ENCODE measurements at places on chromosomes 3 and 15.

- no peak for DNase-seq
These were observed 239.4 kb downstream of the RORA start for GRCh38 chr15:60989696-60990095.

DNA sequence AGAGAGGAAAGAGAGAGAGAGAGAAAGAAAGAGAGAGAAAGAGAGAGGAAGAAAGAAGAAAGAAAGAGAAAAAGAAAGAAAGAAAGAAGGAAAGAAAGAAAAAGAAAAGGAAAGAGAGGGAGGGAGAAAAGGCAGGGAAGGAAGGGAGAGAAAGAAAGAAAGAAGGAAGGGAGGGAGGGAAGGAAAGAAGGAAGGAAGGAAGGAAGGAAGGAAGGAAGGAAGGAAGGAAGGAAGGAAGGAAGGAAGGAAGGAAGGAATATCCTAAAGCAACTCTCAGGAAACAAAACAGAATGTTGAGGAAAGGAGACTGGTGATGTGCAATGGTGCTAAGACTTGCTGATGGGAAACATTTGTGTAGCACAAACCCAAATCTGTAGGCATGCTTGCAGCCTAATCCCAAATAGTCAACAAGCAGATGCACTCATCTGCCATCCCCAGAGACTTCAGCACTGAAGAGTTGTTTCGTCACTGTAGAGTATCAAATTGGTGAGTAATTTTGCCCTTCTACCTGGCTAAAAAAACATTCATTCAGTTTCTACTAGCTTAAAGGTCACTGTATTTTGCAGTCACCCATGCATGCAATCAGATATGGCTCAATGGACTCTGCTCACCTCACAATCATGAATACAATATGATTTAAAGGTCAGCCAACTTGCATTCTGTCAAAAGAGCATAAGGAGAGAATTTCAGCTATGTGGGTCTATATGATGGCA lies 480.3 kb downstream of the FGF12 start:
- DNase-seq, result no peak

DNA sequence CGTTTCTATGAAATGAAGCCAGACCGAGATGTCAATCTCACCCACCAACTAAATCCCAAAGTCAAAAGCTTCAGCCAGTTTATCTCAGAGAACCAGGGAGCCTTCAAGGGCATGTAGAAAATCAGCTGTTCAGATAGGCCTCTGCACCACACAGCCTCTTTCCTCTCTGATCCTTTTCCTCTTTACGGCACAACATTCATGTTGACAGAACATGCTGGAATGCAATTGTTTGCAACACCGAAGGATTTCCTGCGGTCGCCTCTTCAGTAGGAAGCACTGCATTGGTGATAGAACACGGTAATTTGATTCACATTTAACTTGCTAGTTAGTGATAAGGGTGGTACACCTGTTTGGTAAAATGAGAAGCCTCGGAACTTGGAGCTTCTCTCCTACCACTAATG lies 41.9 kb upstream of the TRA2B start:
- DNase-seq, result no peak

DNA sequence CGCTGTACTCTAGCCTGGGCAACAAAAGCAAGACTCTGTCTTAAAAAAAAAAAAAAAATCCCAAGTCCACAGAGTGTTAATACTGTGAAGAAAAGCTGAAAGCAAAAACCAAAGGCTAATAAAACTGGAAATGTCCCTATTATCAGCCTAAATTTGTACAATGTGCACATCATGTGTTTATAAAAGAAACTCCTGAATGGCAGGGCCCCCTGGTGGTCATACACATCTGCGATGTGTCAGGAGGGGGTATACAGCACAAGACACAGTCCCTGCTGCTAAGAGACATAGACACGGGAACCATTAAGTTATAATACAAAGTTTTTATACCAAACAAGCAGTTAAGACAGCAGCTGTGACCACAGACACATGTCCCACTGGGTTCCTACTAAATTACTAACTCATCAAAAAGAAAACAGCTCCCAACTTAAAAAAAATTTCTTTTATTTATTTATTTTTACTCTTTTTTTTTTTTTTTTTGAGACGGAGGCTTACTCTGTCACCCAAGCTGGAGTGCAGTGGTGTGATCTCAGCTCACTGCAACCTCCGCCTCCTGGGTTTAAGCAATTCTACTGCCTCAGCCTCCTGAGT lies 31.0 kb downstream of the IDH2 start:
- peak; percentile 82 for DNase-seq

- DNase-seq, result no peak
These were observed 37.9 kb downstream of the GATM start for GRCh38 chr15:45340429-45340828.

GRCh38 chr3:170007031-170007663 lies 30.6 kb upstream of the GPR160 start:
- DNase-seq, result peak; percentile 22

GRCh38 chr3:25820366-25820765 lies 30.5 kb downstream of the OXSM start:
- DNase-seq, result no peak

DNA sequence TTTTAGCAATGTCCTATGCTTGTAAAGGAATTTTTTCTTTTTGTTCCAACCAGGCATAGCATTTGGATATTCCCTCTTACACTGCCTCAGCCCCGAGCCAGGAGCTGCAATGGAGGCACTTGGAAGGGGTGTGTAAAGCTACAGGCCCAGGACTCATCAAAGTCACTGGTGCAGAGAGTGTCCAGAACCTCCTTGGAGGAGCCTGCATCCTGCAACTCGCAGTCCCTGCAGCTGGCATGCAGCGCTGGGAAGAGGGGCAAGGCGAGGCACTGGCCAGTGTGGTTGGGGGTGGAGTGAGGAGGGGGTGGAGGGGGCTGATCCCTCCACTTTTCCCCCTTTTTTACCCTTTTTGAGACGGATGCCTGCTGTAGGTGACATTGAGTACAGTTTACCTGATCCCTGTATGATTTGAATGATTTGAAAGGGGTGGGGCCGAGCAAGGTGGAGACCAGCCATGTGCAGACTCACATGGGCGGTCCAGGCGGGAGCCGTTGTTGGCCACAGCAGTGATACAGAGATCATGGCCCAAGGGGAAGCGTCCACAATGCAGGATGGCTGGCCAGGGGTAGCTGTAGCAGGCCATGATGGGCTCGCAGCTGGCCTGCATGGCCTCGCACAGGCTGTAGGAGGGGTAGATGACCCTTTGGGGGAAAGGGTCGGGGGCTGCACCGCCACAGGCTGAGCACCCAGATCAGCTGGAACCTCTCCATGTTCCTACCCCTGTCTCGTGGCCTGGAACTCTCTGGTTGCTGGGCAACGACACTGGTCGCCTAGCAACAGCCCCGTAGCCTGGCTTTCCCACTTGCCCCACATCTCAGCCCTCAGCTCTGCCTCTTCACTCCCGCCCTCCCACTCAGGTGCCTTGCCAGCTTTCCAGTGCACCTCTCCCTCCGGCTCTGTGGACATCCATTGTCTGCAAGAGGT lies 7.9 kb downstream of the P4HTM start:
- DNase-seq, result no peak

GRCh38 chr15:92954578-92954977 lies 54.5 kb downstream of the CHD2 start:
- DNase-seq, result no peak

DNA sequence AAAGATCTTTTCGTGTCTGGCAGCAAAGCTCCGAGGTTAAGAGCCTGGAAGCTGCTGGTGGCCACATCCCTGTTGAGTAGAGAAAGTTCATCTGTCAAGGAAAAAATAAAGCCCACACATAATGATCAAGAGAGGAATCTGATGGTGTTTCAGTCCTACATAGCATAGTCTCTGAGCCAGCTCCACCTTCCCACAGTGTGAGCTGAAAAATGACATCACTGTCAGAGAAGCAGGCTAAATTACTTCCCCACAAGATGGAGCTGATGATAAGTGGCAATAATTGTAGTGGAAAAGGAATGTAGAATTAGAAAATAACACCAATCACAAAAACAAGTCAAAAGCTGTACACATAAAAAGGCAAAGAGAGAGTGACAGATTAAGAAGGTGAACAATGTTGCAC lies 84.5 kb downstream of the AQP9 start:
- no peak for DNase-seq

GRCh38 chr3:16719426-16719825 lies 114.2 kb upstream of the DAZL start:
- DNase-seq, result no peak

GRCh38 chr15:85718271-85718971 lies 76.3 kb downstream of the KLHL25 start:
- no peak for DNase-seq

All from CD4-positive, alpha-beta T cell treated with Interleukin-12 subunit alpha and Interleukin-12 subunit beta, for 1 hour (primary cell).